ENCODE measurements at places on chromosomes 4 and X.
A peak's percentile ranks its signal among the peaks of the same experiment; 100 is the strongest.

DNA sequence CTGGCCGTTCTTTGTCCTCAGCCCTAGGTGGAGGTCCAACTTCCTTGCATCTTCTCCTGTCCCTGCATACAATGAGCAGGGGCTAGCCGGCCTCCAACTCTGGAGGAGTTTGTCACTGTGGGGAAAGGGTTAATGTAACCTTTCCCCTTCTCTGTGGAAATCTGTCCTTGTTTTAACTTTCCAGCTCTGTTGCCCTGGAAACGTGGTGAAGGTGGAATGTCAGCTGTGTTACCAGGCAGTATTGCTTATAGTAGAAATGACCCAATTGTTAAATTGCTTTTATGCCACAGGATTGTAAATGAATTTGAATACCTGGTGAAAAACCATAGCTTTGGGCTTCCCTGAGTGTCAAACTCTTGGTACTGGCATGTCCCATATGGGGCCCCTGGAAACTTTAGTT is 131.6 kb upstream of the SCML1 start:
- H3K4me3 ChIP-seq: no peak overlapping the region
- no peaks in the 10 kb centered on the region for H3K4me1 ChIP-seq
- no peak for DNase-seq
- H3K36me3 ChIP-seq: no peaks in the 10 kb centered on the region

DNA sequence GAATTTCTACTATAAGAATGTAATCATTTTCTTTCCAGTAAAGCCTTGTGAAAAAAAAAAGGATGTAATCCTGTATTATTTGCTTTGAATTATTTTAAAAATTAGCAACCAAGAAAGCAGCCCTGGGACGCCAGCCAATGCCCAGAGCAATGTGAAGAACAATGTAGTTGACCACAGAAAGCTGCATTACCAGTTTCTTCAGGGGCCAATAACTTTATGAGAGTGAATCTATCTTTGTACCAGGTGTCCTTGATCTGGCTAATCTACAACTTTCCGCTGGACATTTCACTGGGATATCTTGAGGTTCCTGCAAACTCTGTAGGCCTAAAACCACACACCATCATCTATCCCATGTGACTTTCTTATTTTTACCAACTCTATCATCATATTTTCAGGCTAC is 7.6 kb upstream of the KLHL2 start:
- no peaks in the 10 kb centered on the region for H3K36me3 ChIP-seq
- no peak overlapping the region for H3K4me3 ChIP-seq
- no peak for DNase-seq
- H3K27me3 ChIP-seq: no peaks in the 10 kb centered on the region
- H3K27ac ChIP-seq: no peak overlapping the region

DNA sequence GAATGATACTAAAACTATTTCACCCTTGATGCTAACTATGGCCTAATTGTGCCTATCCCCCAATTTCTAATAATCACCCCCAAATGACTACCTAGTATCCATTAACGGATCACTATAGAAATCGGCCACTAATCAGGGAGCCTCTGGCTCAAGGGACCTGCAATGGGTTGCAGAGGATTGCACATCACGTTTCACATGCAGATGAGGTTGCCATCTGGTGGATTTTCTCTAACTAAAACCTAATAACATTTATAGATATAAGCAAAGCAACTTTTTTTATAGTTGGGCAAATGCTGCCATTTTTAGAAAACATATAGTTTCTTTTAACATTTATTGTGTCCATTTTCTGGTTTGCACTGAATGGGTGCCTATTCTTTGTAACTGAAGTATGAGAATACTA is 28.3 kb upstream of the ALG13 start:
- no peak for DNase-seq
- no peaks in the 10 kb centered on the region for H3K27me3 ChIP-seq
- no peak overlapping the region for H3K27ac ChIP-seq
- H3K4me1 ChIP-seq: no peaks in the 10 kb centered on the region
- H3K36me3 ChIP-seq: no peaks in the 10 kb centered on the region

- no peak overlapping the region for H3K4me3 ChIP-seq
- DNase-seq: peak; percentile 16
- no peaks in the 10 kb centered on the region for H3K27me3 ChIP-seq
- peaks cover 14% of the 10 kb centered on the region for H3K4me1 ChIP-seq
- no peak overlapping the region for H3K27ac ChIP-seq
Observed at GRCh38 chr4:74418063-74418670, 26.8 kb upstream of the AREG start.

DNA sequence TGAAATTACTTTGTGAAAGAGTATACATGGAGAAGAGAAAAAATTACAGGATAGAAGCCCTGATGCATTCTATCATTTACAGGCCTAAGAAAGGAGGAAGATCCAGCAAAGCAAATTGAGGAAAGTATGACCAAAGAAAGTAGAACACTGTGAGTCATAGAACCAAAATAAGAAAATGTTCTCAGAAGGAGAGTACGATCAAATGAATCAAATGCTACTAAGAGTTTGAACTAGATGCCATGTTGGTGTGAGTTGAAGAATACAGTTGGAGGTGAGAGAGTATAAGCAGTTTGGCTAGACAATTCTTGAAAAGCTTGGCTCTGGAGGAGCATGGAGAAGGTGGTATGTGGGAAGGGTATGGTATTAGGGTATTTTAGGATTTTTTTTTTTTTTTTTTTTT is 161.8 kb downstream of the RPA4 start:
- no peak overlapping the region for H3K4me3 ChIP-seq
- H3K27ac ChIP-seq: no peak overlapping the region
- no peaks in the 10 kb centered on the region for H3K27me3 ChIP-seq
- no peaks in the 10 kb centered on the region for H3K4me1 ChIP-seq
- no peak for DNase-seq
- no peaks in the 10 kb centered on the region for H3K36me3 ChIP-seq

- H3K27me3 ChIP-seq: no peaks in the 10 kb centered on the region
- H3K4me1 ChIP-seq: peaks cover 43% of the 10 kb centered on the region
- H3K4me3 ChIP-seq: no peak overlapping the region
- peak overlapping the region; percentile 96 for H3K27ac ChIP-seq
- DNase-seq: peak; percentile 75
- H3K36me3 ChIP-seq: no peaks in the 10 kb centered on the region
Observed at GRCh38 chr4:158809611-158810486, 41.0 kb downstream of the FNIP2 start.

- H3K36me3 ChIP-seq: no peaks in the 10 kb centered on the region
- no peak overlapping the region for H3K4me3 ChIP-seq
- no peak for DNase-seq
Observed at GRCh38 chr4:15375667-15376066, 52.2 kb upstream of the C1QTNF7 start.

GRCh38 chr4:153706519-153706918 is 22.4 kb downstream of the TLR2 start:
- no peak for DNase-seq
- no peaks in the 10 kb centered on the region for H3K4me1 ChIP-seq
- H3K27ac ChIP-seq: no peak overlapping the region
- no peak overlapping the region for H3K4me3 ChIP-seq
- H3K27me3 ChIP-seq: no peaks in the 10 kb centered on the region
- H3K36me3 ChIP-seq: no peaks in the 10 kb centered on the region

DNA sequence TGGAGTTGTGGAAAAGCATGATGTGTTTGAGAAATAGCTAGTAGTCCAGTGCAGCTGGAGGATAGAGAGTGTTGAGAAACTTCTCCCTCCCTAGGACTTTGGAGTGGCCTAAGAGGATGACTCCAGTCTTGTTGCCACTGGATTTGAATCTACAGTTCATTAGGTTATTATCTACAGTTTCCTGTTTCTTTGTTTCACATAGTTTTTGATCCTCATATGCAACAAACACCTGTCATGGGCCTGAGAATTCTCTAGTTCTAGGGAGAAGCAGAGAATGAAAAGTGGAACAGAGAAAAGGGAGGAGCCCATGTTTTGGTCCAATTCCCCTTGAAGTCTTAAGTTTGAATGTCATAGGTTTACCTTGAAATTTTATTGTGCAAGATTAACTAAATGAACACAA is 73.6 kb upstream of the TBC1D9 start:
- H3K4me1 ChIP-seq: no peaks in the 10 kb centered on the region
- no peak overlapping the region for H3K4me3 ChIP-seq
- no peaks in the 10 kb centered on the region for H3K36me3 ChIP-seq

DNA sequence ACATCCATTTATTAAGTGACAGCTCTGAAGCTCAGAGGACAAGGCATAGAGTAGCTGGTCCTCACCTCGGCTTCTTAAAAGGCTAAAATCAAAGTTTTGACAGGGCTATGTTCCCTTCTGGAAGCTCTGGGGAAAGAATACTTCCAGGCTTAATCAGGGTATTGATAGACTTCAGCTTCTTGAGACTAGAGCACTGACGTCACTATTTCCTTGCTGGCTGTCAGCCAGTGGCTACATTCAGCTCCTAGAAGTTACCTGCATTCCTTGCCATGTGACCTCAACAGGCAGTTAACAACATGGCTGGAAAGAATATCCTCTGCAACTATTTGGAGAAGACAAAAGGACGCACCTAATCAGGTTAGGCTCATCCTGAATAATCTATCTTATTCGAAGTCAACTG is 1144.8 kb downstream of the ADGRL3 start:
- no peaks in the 10 kb centered on the region for H3K4me1 ChIP-seq
- DNase-seq: no peak
- no peaks in the 10 kb centered on the region for H3K27me3 ChIP-seq
- no peak overlapping the region for H3K4me3 ChIP-seq
- H3K36me3 ChIP-seq: no peaks in the 10 kb centered on the region

- no peak overlapping the region for H3K4me3 ChIP-seq
- H3K4me1 ChIP-seq: no peaks in the 10 kb centered on the region
- no peaks in the 10 kb centered on the region for H3K36me3 ChIP-seq
- H3K27ac ChIP-seq: no peak overlapping the region
Observed at GRCh38 chr4:140359562-140360427, 13.7 kb upstream of the SCOC start.

DNA sequence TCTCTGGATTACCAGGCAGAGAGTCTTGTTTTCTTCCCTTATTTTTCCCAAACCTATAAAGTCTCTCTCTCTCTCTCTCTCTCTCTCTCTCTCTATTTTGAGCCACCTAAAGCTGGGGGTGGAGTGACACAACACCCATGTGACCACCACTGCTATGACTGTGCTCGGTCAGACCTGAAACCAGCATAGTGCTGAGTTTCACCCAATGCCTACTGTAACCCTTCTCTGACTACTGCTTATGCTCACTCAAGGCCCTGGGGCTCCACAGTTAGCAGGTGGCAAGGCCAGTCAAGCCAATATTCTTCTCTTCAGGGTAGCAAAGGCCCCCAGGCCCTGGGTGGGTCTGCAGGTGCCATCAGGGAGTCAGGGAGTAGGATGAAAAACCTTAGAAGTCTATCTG is 114.7 kb upstream of the ARMCX2 start:
- no peaks in the 10 kb centered on the region for H3K36me3 ChIP-seq
- DNase-seq: no peak
- H3K4me3 ChIP-seq: no peak overlapping the region
- no peaks in the 10 kb centered on the region for H3K4me1 ChIP-seq
- no peak overlapping the region for H3K27ac ChIP-seq

DNA sequence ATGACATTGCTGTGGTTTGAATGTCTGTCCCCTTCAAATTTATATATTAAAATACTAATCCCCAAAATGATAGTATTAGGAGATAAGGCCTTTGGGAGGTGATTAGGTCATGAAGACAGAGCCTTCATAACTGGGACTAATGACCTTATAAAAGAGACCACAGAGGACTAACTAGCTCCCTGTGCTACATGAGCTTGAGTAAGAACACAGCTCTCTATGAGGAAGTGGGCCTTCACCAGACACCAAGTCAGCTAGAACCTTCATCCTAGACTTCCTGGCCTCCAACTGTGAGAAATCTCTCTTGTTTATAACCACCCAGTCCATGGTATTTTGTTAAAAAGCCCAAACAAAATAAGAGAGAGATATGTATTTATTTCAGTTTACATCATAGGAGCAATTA is 242.2 kb upstream of the CTSO start:
- H3K4me1 ChIP-seq: peaks cover 4% of the 10 kb centered on the region
- no peak overlapping the region for H3K27ac ChIP-seq
- H3K36me3 ChIP-seq: no peaks in the 10 kb centered on the region
- H3K27me3 ChIP-seq: no peaks in the 10 kb centered on the region
- no peak overlapping the region for H3K4me3 ChIP-seq

DNA sequence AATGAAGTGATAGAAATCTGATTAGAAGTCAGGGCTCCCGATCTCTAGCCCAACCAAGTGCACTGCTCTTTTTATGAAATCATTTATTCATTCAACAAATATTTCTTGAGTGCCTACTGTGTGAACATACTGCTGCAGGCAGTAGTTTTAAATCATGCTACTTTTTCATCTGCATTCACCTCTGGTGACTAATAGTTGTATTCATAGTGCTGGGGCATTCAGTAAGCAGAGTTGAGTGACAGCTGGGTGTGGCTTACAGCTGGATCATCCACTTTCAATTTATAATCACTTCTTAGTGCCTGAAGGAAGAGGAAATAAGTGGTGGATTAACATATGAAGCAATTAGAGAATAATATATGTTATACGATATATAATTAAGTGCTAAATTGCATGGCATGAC is 94.1 kb upstream of the HPRT1 start:
- H3K27me3 ChIP-seq: no peaks in the 10 kb centered on the region
- no peak overlapping the region for H3K27ac ChIP-seq
- no peaks in the 10 kb centered on the region for H3K4me1 ChIP-seq

- DNase-seq: no peak
- H3K36me3 ChIP-seq: peaks cover 47% of the 10 kb centered on the region
- H3K27me3 ChIP-seq: no peaks in the 10 kb centered on the region
- no peak overlapping the region for H3K27ac ChIP-seq
- H3K4me3 ChIP-seq: no peak overlapping the region
Observed at GRCh38 chr4:78923464-78924312, 15.6 kb downstream of the PAQR3 start.

DNA sequence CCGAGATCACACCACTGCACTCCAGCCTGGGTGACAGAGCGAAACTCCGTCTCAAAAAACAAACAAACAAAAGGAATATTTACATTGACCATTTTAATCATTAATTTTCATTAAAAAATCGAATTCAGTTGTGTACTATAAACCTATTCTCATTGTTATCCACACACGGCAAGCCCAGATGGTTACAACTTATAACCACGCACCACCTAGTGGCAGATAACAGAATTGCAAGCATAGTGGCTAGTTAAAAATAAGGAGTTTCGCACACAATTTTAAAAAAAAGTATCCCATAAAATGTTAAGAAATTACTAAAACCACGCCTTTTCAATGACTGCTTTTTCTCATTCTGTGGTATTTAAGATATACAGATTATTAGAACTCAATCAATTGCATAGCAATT is 25.4 kb downstream of the MBNL3 start:
- no peak overlapping the region for H3K27ac ChIP-seq
- H3K36me3 ChIP-seq: no peaks in the 10 kb centered on the region
- H3K4me1 ChIP-seq: no peaks in the 10 kb centered on the region
- no peaks in the 10 kb centered on the region for H3K27me3 ChIP-seq

DNA sequence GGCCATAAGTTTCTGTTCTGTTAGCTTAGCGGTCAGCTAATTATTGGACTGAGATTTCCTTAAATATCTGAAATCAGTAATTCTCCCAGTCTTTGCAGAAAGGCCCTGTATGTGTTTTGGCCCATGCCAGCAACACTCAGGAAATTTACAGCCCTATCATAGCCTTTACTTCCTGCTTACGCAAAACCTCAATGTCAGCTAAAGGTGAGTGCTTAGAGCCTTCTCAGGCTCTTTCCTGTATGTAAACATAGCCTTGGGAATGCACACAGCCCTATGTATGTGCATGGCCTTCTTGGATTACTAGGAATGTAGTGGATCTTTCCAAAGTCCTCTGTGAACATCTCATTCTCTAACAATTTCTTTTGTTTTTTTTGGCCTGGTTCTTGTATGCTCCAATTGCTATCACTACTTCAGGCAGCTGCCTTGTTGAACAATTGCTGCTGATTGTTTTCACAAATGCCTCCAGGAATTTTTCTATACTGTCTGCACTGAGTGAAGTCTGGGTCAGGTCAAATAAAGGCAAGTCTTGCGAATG is 200.0 kb downstream of the PPP1R2C start:
- H3K4me1 ChIP-seq: no peaks in the 10 kb centered on the region
- DNase-seq: no peak
- H3K27me3 ChIP-seq: no peaks in the 10 kb centered on the region
- H3K36me3 ChIP-seq: no peaks in the 10 kb centered on the region
- no peak overlapping the region for H3K27ac ChIP-seq

All from SJSA1 (cell line).